ENCODE measurements at places on chromosomes 2 and 18. TPM values are rescaled to one million over a fixed set of nuclear protein-coding genes. Genes with fewer than 3 reads are reported as not detected.

DNA sequence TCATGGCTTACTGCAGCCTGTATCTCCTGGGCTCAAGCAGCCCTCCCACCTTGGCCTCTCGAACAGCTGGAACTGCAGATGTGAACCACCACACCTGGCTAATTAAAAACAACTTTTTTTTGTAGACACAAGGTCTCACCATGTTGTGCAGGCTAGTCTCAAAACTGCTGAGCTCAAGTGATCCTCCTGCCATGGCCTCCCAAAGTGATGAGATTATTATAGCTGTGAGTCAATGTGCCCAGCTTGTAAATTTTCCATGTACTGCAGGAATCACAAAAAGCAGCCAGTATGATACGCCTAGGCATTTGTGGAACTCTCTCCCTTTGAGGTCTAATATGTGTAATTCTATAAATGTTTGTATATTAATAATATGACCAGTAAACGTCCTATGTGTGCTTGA is 59.9 kb downstream of the MSH6 start:
- DNase-seq = no peak

- no peak for DNase-seq
Observed at GRCh38 chr2:73925853-73926492, 707 bp upstream of the DGUOK start.

The IL36RN gene
- total RNA-seq = not detected

DNA sequence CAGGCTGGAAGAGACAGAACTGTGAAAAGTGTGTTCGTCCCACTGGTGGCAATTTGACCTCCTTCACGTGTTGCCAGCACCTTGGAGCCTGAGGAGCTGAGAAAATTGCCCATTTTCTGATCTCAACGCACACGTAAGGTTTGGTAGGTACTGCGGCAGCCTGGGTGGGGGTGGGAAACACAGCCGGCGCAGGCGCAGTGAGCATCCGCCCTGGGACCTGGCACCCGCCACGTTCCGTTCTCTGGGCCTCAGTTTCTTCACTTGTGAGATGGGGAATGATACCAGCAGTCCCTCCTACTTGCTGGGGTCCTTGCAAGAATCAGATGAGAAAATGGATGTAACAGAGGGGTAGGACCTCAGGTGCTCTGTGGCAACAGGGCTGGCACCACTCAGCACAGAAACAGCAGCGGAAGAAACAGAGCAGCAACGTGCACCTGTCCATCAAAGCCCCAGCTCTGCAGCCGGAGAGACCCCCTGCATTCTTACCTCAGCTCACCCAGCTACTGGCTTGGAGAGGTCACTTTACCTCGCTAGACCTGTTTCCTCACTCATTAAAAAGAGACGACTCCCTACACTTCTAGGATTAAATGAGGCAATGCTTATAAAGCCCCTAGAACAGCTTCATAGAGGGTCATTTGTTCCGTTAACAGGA is 458.0 kb upstream of the ID2 start:
- DNase-seq = no peak

The MPP4 gene
- not detected for total RNA-seq

The CRYGD gene
- total RNA-seq = not detected

The BOLL gene
- not detected for total RNA-seq

GRCh38 chr18:66931010-66931409 is 327.1 kb upstream of the CDH19 start:
- DNase-seq = no peak

DNA sequence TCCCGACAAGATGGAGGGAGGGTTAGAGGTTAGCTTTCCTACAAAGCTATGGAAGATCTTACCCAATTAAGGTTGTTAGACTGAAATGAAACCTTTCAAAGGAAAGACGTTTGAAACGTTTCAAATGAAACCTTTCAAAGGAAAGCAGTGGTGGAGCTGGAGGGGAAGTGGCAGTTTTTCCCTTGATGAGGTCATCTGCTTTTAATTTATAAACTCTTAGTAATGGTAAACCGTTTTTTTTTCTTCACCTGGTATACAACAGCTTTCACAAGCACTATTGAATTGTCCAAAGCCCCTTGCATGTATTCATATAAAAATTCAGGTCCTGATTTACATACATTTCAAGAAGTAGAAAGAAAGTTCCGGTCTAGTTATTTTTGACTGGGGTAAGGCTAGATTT is 7.4 kb downstream of the PMAIP1 start:
- DNase-seq = no peak

DNA sequence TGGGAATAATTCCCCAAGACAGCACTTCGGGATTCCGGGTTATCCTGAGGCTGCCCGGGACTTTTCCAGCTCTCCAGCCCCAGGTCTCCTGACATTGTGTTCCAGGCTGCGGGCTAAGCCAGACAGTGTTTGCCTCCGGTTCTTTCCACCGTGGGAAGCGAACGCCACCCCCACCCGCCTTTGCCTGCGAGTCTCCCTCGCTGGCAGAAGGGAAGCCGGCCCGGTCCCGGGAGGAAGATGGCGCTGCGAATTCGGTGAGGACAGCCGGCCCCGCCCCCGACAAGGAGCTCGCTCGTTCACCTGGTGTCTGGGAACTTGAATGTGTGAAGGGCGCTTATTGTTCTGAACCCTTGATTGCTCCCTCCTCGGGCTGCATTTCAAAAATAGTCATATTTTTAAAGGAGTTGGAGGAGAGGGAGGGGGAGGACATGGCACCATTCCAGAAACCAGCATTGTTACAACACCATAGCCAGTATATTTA is 2.9 kb downstream of the LRATD1 start:
- peak; percentile 91 for DNase-seq

The CERKL gene
- total RNA-seq = not detected

The IL18RAP gene
- total RNA-seq = 13.8 TPM

The DOK1 gene
- total RNA-seq = 38.2 TPM

The SMYD1 gene
- not detected for total RNA-seq

- peak; percentile 93 for DNase-seq
Observed at GRCh38 chr2:241272303-241273209, 42.9 kb downstream of the HDLBP start.

Measured in mesenteric fat pad (tissue), 1 donor.